Mesothelial cell of epicardium (in vitro differentiated cells): ENCODE measurements at places on chromosomes 7 and 10. TPM values are rescaled to one million over a fixed set of nuclear protein-coding genes. Genes with fewer than 3 reads are reported as not detected.

- H3K4me1 ChIP-seq, result no peaks in the 10 kb centered on the region
- DNase-seq, result no peak
- H3K27ac ChIP-seq, result no peak overlapping the region
- H3K36me3 ChIP-seq, result no peaks in the 10 kb centered on the region
- H3K4me3 ChIP-seq, result no peak overlapping the region
- peaks cover 22% of the 10 kb centered on the region for H3K27me3 ChIP-seq
Observed at GRCh38 chr7:139901056-139901795, 72.2 kb downstream of the TBXAS1 start.

GRCh38 chr10:114208351-114208750, 29.2 kb downstream of the TDRD1 start:
- H3K27ac ChIP-seq, result no peak overlapping the region
- no peaks in the 10 kb centered on the region for H3K36me3 ChIP-seq
- H3K4me1 ChIP-seq, result no peaks in the 10 kb centered on the region

DNA sequence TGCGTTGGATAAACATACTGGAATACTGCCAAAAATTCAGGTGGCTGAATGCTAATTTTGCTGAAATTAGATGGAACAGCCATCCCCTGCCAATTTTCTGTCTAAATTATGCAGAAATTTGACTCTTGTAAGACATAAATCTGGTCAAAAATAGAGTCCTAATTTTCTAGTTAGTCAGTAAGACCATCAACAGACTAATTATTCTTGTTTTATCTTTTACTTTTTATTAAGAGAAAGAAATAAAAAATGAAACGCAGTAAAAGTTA, 110.3 kb upstream of the GATA3 start:
- H3K4me1 ChIP-seq, result no peaks in the 10 kb centered on the region
- H3K27ac ChIP-seq, result no peak overlapping the region
- H3K4me3 ChIP-seq, result no peak overlapping the region
- no peaks in the 10 kb centered on the region for H3K27me3 ChIP-seq
- H3K36me3 ChIP-seq, result peaks cover 5% of the 10 kb centered on the region

The PAPOLB gene
- 0.11 to 0.22 TPM (median 0.20 TPM) in 3 replicates for total RNA-seq

The MDFIC gene
- 25.2 to 25.7 TPM (median 25.6 TPM) in 3 replicates for total RNA-seq
